EL (cell line): ENCODE measurements at places on chromosomes 2 and 18.

DNA sequence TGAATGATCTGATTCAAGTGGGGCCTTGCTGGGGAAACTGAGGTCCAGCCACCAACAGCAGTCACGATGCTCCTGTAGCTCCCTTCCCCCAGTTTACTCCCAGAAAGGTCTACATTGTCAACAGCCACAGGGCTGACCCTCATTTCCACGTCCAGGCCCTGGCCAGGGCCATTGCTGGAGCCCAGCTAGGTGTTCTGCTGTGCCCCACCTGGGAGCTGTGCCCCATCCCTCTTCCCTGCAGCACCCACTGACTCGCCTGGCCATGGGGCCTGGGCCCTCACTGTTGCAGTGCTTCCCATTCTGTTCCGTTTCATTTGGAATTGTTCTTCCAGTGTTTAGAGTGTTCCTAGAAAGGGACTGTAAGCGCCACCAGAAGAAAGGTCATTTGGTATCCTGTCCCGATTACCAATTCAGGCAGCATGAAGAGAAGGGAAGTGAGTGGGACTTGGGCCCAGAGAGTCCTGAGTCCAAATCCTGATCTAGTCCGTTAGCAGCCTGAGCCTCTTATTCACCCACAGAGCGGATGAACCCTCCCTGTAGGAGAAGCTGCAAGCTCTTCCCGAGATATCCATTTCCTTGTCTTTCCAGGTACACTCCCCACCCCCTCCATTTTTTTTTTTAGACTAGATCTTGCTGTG, 73.1 kb upstream of the HPCAL1 start:
- DNase-seq = no peak

GRCh38 chr2:73762571-73762970, 17.3 kb downstream of the DUSP11 start:
- peak; percentile 56 for DNase-seq

DNA sequence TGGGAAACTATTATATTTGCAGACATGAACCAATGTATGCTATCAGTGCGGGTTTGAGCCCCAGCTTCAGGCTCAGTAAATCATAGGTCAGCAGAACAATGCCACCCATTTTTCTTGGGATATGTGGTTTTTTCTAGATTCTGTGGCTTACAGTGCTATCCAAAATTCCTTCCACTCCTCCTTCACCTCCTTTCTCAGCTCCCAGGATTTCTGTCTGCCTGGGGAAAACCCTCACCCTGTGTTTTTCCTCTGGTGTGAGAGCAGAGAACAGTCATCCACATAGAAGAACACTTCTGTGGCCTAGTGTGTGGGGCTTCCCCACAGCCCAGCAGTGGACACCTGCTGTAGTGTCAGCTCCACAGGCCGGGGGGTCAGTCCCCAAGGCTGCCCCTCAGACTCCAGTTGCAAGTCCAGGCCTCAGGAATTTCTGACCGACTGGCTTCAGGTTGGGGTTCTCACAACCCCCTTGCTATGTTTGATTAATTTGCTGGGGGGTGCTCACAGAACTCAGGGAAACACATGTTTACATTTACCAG, 238.2 kb downstream of the LDLRAD4 start:
- DNase-seq = no peak

DNA sequence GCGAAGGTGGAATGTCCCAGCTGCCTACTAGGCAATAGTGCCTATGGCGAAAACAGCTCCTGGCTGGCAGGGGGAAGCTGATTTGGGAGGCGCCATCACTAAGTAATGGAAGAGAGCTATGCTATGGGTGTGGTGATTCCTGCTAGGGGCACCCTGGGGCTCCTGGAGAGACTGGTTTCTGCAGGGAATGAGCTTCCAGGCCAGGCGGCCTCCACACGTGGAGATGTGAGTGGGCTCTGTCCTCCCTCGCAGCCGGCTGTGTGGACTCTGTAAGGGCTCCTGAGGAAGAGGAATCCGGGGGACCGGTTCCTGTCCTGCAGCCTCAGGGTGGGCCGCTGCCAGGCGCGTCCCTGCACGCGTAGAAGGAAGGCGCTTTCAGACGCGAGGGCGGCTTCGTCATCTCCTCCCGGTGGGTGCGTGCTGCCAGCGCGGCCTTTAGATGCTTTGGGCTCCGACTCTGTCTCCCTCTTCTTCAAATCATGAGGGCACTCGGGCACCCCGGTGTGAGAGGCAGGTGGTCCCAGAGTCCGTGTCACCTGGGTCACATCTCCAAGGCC, 55.5 kb upstream of the ANKRD62 start:
- DNase-seq = peak; percentile 25

GRCh38 chr2:111205774-111206173, 85.1 kb downstream of the BCL2L11 start:
- DNase-seq = no peak

- DNase-seq = no peak
These were observed 569.4 kb upstream of the SALL3 start for GRCh38 chr18:78410094-78410786.

GRCh38 chr2:172329774-172330671, 97.4 kb upstream of the ITGA6 start:
- no peak for DNase-seq

- DNase-seq = peak; percentile 83
These were observed 219.9 kb downstream of the TMX3 start for GRCh38 chr18:68494802-68495581.
